Amniotic epithelial cell (primary cell): ENCODE measurements at places on chromosomes 11 and 22.

- peak; percentile 35 for DNase-seq
Observed at GRCh38 chr11:102347462-102348370, 702 bp downstream of the BIRC2 start.

GRCh38 chr22:42604403-42604802 is 10.3 kb downstream of the POLDIP3 start:
- peak; percentile 48 for DNase-seq

GRCh38 chr22:40553014-40553554 is 83.4 kb downstream of the MRTFA start:
- DNase-seq = no peak

DNA sequence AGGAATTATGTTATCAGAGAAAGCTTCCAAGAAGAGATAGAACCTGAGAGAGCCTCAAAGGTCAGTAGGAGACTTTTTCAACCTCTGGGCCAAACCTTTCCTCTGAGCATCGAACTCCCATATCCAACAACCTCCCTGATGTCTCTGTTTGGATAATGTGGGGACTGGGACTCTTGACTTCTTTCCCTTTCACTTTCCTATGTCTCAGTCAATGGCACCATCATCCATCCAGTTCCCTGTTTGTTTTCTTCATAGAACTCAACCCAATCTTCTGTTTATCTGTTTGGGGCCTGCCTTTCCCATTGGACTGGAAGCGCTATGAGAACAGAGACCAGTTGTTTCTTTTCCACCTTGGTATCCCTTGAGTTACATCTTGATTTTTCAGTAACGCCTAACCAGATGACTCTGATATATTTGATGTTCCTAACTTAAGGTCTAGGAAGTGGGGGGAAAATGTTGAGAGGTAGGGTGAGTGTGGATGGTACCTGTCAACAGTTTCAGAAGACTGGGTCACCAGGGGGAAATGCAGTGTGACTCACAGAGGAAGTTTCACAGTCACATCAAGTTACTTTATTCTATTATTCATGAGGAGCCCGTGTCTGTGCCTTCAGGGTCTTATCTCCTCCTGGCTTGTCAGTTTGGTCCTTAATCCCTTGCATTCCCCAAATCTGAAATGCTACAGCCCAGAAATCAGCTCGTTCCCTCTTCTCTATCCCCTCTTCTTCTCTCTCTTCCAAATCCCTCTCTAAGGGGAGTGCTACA is 4.5 kb upstream of the KCNE3 start:
- no peak for DNase-seq

GRCh38 chr11:129998107-129998506 is 4.5 kb downstream of the PRDM10 start:
- DNase-seq = no peak

GRCh38 chr22:32576553-32577253 is 102.1 kb downstream of the FBXO7 start:
- DNase-seq = no peak

DNA sequence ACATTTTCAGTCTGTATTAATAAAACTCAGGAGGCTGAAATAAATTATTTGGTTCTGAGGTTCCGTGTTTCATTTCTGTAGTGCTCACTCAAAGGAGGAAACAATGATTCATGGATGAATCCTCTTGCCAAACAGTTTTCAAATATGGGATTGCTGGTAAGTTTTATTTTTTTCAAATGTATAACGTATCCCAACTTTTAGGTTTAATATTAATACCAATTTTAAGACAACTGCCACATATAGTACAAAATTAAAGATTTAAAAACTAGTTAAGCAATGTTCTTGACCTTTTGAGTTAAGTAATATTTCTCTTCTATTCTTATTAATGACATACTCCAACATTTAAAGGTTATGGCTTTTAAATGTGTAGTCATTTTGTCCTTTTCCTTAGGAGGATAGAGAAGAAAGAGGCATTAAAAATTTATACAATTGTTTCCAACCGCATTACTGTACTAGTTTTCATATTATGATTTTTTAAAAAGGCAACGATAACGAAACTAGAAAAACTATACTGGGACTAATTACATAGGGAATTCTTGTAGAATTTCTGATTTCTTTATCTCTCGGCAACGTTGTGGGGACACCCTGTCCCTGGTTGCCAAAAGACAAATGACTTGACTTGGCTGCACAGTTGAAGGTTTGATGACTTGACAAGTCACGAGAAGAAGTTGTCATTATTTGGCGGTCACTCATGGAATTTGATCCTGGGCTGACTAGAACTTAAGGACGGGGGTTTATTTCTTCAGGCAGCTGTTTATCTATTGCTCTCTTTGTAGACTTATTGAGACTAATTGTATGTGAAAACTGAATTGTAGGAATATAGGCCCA is 69.1 kb upstream of the ADSL start:
- peak; percentile 53 for DNase-seq

DNA sequence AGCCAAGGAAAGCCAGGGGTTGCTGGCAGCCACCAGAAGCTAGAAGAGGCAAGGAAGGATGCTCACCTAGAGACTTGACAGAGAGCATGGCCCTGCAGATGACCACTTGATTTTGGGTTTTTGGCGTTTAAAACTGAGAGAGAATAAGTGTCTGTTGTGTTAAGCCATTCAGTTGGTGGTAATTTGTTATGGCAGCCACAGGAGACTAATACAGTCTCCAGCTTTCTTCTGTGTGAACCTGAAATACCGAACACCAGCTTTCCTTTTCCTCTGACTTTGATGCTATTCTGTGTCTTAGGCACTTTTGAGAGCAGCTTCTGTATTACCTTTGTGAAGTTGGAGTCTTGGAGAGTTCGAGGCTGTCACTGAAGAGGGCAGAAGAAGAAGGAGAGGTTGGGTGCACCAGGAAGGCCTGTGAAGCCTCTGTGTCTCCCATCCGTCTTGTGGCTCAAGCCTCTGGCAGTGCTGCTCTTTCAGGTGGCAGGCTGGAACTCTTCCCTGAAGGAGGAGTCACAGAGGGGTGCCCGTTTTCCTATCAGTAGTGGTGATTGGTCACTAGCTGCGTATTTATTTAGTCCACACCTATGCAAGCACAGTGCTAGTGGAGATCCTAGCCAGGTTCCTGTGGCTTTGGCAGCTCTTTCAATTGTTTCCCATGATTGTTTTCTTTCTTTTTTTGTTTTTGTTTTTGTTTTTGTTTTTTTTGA is 2.5 kb downstream of the TBC1D22A start:
- DNase-seq = no peak

GRCh38 chr22:46727813-46728364 is 10.2 kb downstream of the CERK start:
- DNase-seq = no peak

DNA sequence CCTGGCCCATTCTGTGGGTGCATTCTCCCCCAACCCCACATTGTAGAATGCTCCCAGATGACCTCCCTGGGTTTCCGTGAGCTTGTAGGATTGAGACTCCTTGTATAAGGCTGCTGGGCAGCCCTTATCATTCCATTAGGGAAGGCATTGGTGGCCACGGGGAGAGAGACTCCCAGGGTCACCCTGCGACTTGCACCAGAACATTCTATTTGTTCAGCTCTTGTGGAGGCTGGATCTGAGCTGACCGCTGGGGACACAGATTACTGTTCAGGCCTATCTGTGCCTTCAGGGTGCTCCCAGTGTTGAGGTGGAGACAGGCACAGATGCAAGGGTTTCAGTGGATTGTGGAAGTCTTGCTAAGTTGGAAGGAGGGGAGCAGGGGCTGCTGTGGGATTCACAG is 17.8 kb downstream of the MICALL1 start:
- no peak for DNase-seq

DNA sequence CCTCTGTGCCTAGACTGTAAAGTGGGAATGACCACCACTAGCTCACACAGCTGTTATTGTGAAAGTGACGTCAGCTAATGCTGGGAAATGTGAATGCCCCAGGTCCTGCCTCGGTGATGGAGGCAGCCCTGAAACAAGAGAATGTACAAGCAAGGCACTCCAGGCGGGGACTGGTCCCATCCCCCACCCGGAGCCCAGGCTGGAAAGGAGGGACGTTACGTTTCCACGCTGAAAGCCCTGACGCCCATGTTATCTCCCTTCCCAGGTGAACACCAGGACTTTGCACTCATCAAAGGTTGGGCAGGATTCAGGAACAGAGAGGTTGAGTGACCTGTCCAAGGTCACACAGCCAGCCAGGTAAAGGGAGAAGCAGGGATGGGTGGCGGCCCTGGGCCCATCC is 784 bp downstream of the SULT4A1 start:
- DNase-seq = peak; percentile 15

DNA sequence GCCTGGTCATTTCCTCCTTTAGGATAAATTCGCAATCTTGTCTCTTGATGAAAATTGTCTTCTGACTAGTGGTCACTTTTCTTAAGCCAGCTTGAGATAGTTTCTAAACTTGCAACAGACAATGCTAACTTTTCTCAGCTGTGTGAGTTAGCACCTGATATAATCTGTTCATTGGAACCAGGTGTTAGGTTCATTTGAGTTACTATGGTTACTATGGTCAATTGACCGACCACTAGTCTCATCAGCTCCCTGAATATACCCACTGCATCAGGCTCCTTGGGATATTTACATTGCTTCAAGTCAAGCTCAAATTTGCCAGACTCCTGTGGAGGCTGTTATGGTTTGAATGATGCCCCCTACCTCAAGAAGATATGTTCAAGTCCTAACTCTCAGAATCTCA is 54.5 kb downstream of the SC5D start:
- no peak for DNase-seq

- DNase-seq = no peak
Observed at GRCh38 chr11:64631675-64632074, 40.7 kb downstream of the SLC22A12 start.

- DNase-seq = no peak
Observed at GRCh38 chr11:92225568-92226330, 1.1 kb downstream of the FAT3 start.

- DNase-seq = no peak
Observed at GRCh38 chr11:82194521-82194920, 539.1 kb downstream of the FAM181B start.

DNA sequence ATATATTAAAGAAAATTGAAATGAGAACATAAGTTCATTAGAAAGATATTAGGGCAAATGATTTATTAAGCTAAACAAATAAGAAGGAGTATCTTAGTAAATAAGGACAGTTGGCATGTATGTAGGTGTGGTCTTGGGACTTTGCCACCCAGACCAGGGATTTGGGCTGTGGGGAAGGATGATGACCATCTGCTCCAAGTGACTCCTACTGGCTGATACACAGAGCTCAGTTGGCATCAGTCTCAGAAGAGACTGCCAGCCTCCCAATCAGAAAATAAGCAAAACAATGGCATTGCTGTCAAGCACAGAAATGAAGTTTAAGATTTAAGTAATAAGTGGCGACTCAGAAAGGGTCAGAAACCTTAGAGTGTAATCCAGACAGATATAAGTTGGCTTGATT is 49.5 kb downstream of the PAX6 start:
- no peak for DNase-seq

GRCh38 chr11:28447226-28447625 is 339.0 kb downstream of the METTL15 start:
- peak; percentile 68 for DNase-seq

GRCh38 chr22:50665212-50665611 is 7.4 kb upstream of the SHANK3 start:
- DNase-seq = no peak

GRCh38 chr11:33290319-33290718 is 33.1 kb downstream of the HIPK3 start:
- no peak for DNase-seq

- no peak for DNase-seq
Observed at GRCh38 chr11:43579171-43579918, 101.2 kb upstream of the HSD17B12 start.

DNA sequence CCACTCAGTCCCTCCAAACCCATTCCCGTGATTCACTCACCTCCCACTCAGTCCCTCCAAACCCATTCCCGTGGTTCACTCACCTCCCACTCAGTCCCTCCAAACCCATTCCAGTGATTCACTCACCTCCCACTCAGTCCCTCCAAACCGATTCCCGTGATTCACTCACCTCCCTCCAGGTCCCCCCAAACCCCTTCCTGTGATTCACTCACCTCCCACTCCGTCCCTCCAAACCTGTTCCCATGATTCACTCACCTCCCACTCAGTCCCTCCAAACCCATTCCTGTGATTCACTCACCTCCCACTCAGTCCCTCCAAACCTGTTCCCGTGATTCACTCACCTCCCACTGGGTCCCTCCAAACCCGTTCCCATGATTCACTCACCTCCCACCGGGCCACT is 639.6 kb downstream of the BRD1 start:
- DNase-seq = no peak

- peak; percentile 84 for DNase-seq
Observed at GRCh38 chr11:102495161-102496042, 35.1 kb downstream of the MMP7 start.

DNA sequence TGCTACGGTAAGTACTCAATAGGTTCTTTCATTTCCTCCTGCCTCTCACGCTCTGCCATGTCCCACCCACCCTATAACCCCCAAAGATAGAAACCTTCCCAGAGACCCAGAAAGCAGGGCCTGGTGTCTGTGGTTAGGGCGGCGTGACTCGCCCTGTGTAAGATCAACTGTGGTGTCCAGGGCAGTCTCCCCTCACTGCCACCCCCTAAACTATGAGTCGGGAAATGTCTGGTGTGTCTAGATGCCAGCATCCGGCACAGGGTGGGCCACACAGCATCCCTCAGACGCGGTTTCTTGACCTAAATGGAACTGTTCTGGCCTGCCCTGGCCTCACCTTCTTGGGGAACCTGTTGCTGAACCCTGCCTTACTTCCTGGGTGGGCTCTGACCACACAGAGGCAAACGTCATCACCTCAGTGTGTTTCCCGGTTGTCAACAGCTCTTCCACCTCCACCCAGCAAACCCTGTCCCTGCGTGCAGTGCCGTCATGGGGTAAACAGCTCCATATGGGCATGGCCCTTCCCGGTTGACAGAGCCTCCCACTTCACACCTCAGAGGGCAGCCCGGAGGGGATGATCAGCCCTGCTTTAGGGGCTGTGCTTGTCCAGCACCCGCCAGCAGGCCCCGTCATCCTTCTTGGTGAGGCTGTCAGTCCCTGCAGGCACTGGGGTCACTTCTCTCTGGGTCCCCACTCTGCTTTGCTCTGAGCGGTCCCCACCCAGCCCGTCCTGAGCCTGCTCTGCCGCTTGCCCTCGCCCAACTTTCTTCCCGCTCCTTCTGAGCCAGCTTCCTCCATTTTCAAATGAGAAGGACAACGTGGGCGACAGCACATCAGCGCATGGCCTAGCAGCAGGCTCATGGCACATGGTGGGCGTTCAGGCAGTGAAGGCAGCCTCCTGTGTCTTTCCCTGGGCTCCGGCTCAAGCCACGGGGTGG is 6.0 kb downstream of the WNT11 start:
- no peak for DNase-seq

GRCh38 chr11:1336836-1337646 is 27.6 kb upstream of the TOLLIP start:
- DNase-seq = no peak
